ENCODE measurements at places on chromosomes 12 and 14.

GRCh38 chr14:24243336-24243836, 963 bp upstream of the TINF2 start:
- peak overlapping the region; percentile 100 for H3K27ac ChIP-seq
- peaks cover 37% of the 10 kb centered on the region for H3K36me3 ChIP-seq
- H3K4me1 ChIP-seq = peaks cover 21% of the 10 kb centered on the region
- DNase-seq = peak; percentile 47
- H3K4me3 ChIP-seq = peak overlapping the region; percentile 86
- H3K27me3 ChIP-seq = no peaks in the 10 kb centered on the region

- H3K27me3 ChIP-seq = no peaks in the 10 kb centered on the region
- H3K27ac ChIP-seq = peak overlapping the region; percentile 41
- DNase-seq = no peak
- peaks cover 27% of the 10 kb centered on the region for H3K4me1 ChIP-seq
Measured at GRCh38 chr12:11704089-11704488, 54.6 kb downstream of the ETV6 start.

GRCh38 chr12:70823182-70823976, 97.2 kb downstream of the PTPRR start:
- no peaks in the 10 kb centered on the region for H3K27me3 ChIP-seq
- peak overlapping the region; percentile 76 for H3K27ac ChIP-seq
- DNase-seq = no peak
- H3K36me3 ChIP-seq = no peaks in the 10 kb centered on the region
- H3K4me3 ChIP-seq = no peak overlapping the region

DNA sequence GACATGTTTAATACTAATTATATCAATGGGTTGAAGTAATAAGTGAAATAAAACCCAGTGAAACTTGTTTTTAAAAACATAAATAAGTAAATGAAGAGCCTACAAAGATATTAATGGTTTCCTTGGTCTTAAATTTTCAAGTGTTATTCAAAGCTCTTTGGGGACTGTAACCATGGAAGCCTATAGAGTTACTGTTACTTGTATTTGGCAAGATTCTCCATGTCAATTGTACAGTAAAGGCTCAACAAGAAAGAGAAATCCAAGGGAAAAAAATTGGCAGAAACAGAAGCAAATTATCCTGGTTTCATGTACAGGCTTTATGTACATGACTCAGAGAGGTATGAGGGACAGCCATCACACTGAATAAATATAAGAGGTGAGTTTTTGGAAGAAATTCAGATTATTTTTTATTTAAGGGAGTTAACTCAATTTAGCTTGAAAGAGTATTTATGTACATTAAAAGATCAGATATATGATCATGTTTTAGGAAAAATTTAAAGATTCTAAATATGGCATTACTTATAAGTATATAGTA, 151.1 kb upstream of the HMGA2 start:
- H3K4me1 ChIP-seq = peaks cover 34% of the 10 kb centered on the region
- H3K4me3 ChIP-seq = no peak overlapping the region
- H3K36me3 ChIP-seq = no peaks in the 10 kb centered on the region
- peak; percentile 57 for DNase-seq
- H3K27ac ChIP-seq = peak overlapping the region; percentile 88

DNA sequence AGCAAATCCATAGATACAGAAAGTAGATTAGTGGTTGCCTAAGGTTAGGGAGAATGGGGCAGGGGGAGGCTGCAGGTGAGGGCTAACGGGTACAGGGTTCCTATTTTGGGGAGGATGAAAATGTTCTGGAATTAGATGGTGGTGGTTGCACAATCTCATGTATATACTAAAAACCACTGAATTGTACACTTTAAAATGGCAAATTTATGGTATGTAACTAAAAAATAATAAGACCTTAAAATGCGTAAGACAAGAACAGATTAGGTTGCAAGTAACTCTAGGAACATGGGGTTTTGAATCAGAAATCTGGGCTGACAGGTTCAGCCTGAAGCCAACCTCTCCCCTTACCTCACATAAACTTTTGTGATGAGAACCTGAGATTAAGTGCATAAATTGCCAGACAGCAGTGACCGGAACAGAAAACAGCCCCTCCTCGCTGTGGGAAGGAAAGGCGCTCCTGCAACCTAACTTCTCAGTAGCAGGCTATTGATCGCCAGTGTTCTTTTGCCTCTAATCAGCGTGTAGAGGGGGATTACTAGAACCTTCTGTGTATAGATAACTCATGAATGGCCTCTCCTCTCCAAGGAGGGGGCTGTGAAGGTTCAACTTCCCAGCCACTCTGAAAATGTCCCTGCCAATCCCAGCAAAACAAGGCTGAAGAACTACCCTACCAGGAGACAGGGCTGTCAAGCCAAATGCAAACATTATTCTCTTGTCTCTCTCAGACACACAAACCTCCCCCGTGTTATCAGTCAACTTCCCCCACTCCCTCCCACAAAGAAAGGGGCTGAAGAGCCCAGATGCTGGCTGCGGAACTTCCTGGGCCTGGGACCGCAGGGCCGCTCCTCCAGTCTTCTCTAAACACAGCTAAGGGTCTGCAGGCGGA, 1.9 kb downstream of the SSH1 start:
- H3K4me1 ChIP-seq = peaks cover 33% of the 10 kb centered on the region
- H3K36me3 ChIP-seq = peaks cover 29% of the 10 kb centered on the region
- no peaks in the 10 kb centered on the region for H3K27me3 ChIP-seq
- peak overlapping the region; percentile 92 for H3K27ac ChIP-seq
- H3K4me3 ChIP-seq = peak overlapping the region; percentile 91

DNA sequence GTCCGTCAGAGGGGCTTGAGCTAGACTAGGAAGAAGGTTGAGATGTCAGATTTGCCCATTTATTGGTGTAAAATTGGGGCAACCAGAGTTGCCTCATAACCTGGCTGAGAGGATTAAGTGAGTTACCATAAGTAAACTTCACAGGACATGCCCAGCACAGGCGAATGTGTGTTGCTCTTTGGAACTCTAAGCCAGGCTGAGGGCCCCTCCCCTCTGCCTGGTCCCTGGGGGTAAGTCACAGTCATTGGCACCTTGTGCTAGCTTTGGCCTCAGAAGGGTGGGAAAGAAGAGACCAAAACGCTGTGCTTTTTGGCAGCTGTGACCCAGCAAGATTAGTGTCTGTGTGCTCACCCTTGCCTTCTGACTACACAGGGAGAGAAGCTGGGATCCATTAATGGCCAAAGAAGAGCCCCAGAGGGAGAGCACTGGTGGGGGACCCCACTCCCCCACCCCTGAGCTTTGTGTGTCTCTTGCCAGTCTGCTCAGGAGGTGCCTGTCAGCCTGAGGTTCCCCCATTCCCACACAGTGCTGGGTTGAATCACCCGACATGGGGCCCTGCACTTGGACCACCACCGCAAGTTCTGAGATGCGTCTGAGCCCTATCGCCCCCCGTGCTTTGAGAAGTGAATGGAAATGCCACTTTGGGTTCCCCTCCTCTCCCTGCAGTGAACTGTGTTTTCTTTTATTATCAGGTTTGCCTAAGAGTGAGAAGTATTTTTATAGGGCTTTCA, 74.1 kb downstream of the CACNA1C start:
- H3K36me3 ChIP-seq = no peaks in the 10 kb centered on the region
- no peak for DNase-seq
- H3K4me1 ChIP-seq = peaks cover 10% of the 10 kb centered on the region
- no peaks in the 10 kb centered on the region for H3K27me3 ChIP-seq
- H3K27ac ChIP-seq = no peak overlapping the region

DNA sequence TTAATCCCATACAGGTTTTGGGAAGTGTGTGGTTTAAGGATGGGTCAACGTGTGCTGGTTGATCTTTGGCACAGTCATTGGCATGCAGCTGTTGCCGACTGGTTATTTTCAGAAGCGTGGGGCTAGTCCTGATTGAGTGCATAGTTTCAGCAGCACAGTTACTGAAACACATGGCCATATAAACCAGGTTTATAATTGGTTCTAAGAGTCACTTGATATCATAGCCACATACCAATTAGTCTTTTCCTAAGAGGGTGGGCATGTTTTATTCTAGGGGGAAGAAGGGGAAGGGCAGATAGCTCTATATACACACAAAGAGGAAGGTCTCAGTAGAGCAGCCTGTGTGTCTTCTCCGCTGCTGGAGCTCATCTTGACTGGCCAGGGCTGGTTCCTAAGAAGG, 11.0 kb upstream of the RPS6KL1 start:
- DNase-seq = no peak
- peaks cover 4% of the 10 kb centered on the region for H3K36me3 ChIP-seq
- no peak overlapping the region for H3K4me3 ChIP-seq
- H3K27ac ChIP-seq = no peak overlapping the region
- no peaks in the 10 kb centered on the region for H3K4me1 ChIP-seq

DNA sequence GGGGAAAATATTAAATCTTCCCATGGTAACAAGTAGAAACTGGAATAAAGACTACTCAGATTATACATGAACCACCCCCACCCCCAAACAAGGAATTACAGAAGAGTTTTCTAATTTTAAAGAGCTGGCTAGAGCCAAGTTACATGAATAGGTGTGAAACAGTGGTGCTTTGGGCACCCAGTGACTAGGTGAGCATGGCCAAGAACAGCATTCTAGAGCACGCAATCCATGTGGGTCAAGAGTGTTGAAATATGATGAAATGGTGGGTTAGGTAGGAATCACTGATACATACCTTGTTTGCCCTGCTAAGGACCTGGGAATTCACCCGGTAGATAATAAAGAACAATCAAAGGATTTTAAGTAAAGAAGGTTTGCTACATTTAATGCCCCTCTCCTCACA, 118.1 kb upstream of the SLCO1C1 start:
- no peak overlapping the region for H3K27ac ChIP-seq
- H3K4me3 ChIP-seq = no peak overlapping the region
- H3K4me1 ChIP-seq = no peaks in the 10 kb centered on the region
- no peak for DNase-seq
- H3K27me3 ChIP-seq = peaks cover 90% of the 10 kb centered on the region
